ENCODE measurements at places on chromosomes 12 and 14. TPM values are rescaled to one million over a fixed set of nuclear protein-coding genes. Genes with fewer than 3 reads are reported as not detected.

GRCh38 chr12:113931517-113931916 is 34.6 kb downstream of the RBM19 start:
- no peak for DNase-seq

Gene SMOC1
- 9.8 TPM for total RNA-seq

DNA sequence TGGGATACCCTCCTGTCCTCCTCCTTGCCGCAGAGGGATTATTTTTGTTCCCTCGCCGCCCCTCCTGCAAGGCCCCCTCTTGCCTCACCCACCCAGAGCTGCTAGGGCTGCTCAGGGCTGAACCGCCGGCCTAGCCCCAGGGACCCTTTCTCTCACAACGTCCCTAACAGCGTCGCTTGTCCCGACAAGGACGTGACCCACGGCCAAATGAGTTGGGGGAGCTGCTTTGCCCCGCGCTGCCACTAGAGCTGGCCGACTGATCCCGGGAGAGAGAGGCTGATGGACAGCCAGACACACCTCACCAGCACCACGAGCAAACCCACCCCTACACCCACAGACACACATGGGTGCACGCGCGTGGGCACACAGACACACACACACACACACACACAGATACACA is 154.6 kb upstream of the ALG10B start:
- DNase-seq, result no peak

DNA sequence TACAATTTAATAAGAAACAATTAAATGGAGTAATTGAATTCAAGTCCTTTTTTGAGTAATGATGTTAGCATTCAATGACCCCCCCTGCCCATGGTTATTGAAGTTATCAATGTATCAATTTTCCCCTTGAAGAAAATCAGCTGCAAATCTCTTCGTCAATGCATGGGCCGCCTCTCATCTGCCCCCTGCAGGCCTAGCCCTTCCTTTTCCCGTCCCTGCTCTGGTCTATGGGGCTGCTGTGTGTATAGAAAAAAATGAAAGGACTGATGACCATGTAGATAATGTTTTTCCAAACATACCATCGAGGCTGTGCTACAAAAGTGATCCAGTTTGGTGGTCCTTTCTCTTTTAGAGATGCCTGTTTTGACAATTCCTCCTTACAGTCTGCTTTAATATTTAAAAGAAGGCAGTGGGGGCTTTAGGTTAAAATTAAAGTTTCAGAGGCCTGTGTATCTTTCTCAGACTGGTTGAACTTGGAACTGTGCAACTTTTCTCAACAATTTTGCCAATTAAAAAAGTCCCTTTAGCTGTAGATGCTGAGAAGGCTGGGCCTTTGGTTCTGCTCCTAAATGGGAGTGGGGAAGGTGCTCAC is 98.4 kb downstream of the APAF1 start:
- DNase-seq, result no peak

- no peak for DNase-seq
Measured at GRCh38 chr14:95125221-95125620, 32.1 kb downstream of the DICER1 start.

DNA sequence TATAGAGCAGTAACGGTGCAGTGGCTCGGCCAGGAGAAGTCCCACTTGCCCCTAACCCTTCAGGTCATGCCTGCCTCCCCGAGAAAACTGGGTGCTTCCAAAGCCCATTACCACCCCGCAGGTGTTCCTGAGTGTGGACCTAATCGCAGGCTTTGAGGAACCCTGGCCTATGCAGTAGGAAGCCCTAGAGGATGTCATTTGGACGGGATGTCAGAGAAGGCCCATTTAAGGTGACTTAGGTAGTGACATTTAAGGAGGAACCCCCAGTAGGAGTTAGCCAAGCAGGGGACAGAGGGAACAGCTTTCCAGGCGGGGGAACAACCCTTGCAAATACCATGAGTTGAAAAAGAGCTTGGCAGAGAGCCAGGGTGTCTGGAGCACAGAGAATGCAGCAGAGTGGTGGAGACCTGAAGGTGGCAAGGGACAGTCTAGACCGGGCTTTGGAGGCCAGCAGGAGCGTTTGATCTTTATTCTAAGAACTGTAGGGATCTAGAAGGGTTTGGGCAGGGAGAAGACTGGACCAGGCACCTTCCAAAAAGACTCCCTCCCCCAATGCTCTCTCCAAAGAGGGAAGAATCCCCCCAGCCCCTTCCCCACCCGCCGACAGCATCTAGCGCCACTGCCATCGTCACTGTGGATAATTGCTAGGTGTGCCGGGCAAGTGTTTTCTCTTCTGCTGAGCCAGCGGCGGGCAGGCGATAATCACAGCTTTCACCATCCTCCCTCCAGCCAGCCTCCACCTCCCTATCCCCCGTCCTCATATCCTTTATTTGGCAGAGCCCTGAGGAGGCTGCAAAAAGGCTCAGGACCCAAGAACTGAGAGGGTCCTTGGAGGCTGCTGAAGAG is 33.3 kb upstream of the BEGAIN start:
- no peak for DNase-seq

GRCh38 chr12:13581031-13581430 is 384.5 kb downstream of the EMP1 start:
- DNase-seq, result no peak

Gene BEST3
- not detected for total RNA-seq

DNA sequence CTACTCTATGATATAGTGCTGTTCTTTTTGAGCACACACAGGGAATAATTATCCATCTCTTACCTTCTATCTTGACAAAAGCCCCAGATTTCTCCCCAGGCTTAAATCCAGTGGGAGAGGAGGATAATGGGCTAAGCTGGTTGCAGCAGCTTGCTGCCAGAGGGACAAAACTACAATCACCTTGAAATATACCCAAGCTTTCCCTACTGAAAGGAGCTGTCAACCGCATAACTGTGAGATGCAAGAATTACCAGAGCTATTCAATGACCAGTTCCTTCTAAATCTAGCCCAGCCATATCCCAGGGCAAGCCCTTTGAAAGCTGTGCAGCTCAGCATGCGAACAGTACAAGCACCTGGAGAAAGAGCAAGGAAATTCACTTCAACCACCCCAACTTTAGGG is 943 bp upstream of the MGAT4C start:
- DNase-seq, result no peak

Gene TAS2R14
- total RNA-seq, result 5.2 TPM

DNA sequence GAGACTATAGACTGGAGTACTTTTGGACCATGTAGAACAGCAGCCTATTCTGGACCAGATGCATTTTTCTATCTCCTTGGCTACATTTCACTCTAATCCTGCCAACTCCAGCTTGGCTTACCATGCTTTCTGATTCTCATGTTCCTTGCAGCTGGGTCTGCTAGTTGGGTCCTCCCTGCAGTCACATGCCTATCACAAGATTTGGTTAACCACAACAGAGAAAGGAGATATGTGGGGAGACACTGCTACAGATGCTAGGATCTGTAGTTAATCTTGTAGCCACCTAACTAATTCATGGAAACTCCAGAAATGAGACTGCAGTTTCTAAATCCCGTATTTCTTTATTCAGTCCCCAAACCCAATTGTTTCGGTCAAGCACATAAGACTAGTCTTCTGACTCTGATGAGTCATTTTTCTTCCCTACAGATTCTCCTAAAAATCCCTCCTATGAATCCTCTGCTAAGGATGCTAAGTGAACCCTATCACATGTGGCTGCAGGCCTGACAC is 410.6 kb downstream of the DAD1 start:
- DNase-seq, result no peak

- DNase-seq, result no peak
Measured at GRCh38 chr14:81068176-81068782, 112.9 kb downstream of the TSHR start.

Gene SLC2A13
- 17.4 TPM for total RNA-seq

Gene ACACB
- 130 TPM for total RNA-seq

DNA sequence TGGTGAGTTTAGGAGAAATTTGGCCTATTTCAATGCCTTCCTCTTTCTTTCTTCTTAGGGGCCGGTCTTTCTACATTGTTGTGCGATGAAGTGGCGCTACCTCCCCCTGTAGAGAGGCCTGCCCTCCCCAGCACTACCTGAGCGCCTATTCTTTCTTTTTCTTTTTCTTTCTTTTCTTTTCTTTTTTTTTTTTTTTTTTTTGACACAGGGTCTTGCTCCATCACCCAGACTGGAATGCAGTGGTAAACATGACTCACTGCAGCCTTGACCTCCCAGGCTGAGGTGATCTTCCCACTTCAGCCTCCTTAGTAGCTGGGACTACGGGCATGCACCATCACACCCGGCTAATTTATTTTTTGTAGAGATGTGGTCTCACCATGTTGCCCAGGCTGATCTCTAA is 136.1 kb upstream of the MAX start:
- DNase-seq, result no peak

Gene TRPV4
- 5.6 TPM for total RNA-seq

Gene CHST11
- total RNA-seq, result 40.0 TPM

GRCh38 chr12:89225808-89226411 is 126.4 kb downstream of the DUSP6 start:
- no peak for DNase-seq

Gene NOXRED1
- total RNA-seq, result not detected

DNA sequence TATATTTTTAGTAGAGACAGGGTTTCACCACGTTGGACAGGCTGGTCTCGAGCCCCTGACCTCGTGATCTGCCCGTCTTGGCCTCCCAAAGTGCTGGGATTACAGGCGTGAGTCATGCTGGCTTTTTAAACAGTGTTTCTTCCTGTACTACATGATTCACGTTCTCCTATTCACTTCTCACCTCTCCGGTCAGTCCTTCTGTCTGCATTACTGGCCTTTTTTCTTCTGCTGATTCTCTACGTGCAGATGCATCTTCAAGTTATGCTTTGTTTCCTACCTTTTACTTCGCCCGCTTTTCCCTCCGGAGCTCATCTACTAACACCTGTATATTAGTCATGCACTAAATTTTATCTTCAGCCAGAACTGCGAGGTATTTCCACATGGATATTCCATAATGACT is 296.2 kb upstream of the FLRT2 start:
- DNase-seq, result no peak

GRCh38 chr12:48545833-48546469 is 20.5 kb downstream of the OR8S1 start:
- no peak for DNase-seq

- DNase-seq, result no peak
Measured at GRCh38 chr14:34678306-34678705, 36.1 kb downstream of the CFL2 start.

Gene GPR84
- total RNA-seq, result not detected

DNA sequence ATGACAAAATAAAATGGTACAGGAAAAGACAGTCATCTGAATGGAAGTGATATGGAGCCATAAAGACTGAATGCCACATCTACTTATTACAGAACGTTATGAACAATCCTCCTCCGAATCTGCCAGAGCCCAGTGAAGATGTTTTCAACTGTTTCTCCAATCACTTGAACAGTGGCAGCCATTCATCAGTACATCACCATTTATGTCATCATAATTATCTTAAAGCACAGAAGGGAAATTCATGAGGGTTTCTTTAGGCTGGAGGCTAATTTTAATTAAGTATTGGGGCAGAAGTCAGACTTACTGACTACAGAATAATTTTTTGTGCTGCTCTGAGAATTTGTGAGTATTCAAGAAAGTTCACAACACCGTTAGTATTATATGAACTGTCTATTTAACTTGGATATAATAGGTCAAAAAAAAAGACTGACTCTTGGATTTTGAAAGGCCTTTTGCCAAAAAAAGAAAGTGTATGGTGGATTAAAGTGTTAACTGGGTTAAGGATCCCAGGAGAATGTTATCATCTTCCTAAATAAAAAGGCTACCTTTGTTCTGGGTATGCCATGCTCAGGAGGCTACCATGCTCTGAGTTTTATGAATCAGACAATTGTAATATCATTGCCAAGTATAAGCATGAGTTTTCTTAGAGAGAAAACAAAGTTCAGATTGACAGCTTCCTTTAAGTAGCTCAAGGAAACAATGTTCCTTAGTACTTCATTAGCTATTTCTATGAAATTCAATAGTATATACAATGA is 40.1 kb downstream of the PDZRN4 start:
- no peak for DNase-seq

DNA sequence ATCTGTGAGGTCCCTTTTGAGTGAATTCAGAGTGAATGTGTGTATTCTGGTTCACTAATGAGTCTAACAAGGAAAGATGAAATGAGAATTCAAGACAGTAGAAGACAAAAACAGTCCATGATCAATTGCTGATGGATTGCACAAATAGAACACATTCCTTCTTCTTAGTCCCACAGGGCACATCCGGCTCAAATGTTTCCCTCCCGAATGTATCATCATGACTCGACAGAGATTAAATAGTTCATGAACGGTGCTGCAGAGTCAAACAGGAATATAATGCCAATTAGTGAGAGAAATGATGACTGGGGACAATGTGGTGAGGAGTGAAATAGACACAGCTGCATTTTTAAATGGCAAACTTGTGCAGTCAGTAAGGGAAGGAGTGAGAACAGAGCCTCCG is 11.5 kb upstream of the SFSWAP start:
- no peak for DNase-seq

DNA sequence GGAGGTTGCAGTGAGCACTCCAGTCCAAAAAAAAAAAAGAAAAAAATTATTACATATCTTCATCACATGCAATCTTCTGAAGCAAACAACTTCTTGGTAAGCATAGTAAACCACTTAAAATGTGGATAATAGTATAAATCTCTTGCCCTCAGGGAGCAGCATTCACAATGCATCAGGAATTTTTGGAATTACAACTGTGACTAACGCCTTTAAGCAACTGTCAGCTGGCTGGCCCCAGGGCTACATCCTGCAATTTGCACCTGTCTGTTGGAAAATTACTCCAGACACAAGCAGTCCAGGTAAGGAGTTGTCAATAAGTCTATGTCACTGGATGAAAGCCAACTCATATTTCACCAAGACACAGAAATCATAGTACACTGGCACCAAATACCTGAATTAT is 5.5 kb upstream of the SLC7A7 start:
- no peak for DNase-seq

Gene KRT4
- 354 TPM for total RNA-seq

Gene MYH7
- not detected for total RNA-seq

DNA sequence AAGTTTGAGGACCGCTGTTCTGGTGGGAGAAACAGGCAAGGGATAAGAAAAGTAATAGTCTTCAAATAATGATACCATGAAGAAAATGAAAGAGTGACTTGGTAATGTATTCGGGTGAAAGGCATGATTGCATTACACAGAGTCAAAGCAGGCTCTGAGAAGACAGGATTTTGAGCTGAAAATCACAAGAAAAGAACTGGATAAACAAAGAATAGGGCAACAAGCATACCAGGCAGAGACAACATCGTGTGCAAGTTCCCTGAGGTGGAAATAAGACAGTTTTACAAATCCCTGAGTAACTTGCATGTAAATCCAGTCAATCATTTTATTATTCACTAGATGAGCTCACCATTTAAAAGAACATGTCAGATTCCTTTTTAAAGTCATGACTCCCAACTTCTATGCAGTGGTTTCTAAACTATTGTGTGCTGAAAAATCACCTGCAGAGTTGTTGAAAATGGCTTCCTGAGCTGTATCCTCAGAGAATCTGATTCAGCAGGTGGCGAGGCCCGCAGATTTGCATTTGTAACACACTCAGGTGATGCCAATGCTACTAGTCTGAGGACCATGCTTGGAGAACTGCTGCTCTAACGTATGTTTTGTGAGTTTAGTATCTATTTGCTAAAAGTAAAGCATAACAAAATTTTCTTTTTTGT is 133.0 kb upstream of the ABCD2 start:
- no peak for DNase-seq

Gene CMA1
- not detected for total RNA-seq
